Right cardiac atrium (tissue), 5 donors: ENCODE measurements at places on chromosomes 12 and 14. TPM values are rescaled to one million over a fixed set of nuclear protein-coding genes. Genes with fewer than 3 reads are reported as not detected.

IFI27 gene
- total RNA-seq, result 289 TPM

RHEBL1 gene
- total RNA-seq, result not detected

PPHLN1 gene
- 48.8 TPM for total RNA-seq

SLC11A2 gene
- total RNA-seq, result 49.5 TPM

ZNF664 gene
- total RNA-seq, result 73.6 TPM
